ENCODE measurements at places on chromosomes 7 and 10.
A peak's percentile ranks its signal among the peaks of the same experiment; 100 is the strongest.

- no peak for DNase-seq
These were observed 61.1 kb downstream of the CNOT4 start for GRCh38 chr7:135448753-135449152.

DNA sequence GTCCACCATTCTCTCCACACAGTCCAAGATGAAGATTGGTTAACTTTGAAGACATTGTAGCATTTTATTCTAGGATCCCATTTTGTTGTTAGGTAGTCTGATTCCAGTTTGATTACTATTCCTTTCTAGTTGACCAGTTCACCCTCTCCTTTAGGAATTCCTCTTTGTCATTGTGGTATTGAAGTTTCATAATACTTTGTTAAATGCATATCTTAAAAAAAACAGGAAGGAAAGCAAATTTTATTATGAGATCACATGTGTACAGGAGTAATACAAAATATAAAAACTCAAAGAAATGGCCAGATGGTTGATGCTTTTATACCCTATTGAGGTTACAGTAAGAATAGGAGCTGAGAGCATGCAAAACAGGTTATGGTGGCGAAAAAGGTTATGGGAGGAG is 15.5 kb upstream of the SEMA3C start:
- DNase-seq, result no peak

- no peak for DNase-seq
These were observed 40.2 kb upstream of the ATP6V0A4 start for GRCh38 chr7:138838166-138838565.

DNA sequence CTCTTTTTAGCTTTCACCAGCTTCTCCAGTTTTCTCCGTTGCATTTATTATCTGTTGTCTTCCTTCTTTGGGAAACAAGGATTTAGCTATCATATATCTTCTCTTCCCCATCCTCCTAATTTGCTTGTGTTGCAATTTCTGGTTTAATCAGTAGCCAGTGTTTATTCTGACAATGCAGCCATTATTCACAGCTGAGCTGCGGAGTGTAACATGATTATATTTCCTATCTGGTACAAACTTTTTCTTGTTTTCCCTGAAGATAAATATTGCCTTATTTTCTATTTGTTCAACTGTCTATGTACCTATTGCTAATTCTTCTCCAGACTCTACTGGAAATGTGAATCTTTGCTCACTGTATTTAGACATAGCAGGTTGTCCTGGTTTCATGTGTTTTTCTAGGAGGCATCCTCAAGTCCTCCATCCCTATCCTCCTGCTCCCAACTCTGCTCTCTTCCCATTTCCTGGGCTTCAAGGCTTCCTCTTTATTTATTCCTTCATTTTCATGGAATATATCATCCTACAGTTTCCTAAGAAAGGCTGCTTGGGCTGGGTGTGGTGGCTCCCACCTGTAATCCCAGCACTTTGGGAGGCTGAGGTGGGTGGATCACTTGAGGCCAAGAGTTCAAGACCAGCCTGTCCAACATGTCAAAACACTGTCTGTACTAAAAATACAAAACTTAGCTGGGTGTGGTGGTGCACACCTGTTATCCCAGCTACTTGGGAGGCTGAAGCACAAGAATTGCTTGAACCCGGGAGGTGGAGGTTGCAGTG is 72.4 kb upstream of the KDM7A start:
- DNase-seq, result no peak

GRCh38 chr7:21364801-21365271 is 63.0 kb upstream of the SP4 start:
- no peak for DNase-seq

- DNase-seq, result peak; percentile 2
These were observed 975.2 kb downstream of the SORCS1 start for GRCh38 chr10:106189292-106189691.

DNA sequence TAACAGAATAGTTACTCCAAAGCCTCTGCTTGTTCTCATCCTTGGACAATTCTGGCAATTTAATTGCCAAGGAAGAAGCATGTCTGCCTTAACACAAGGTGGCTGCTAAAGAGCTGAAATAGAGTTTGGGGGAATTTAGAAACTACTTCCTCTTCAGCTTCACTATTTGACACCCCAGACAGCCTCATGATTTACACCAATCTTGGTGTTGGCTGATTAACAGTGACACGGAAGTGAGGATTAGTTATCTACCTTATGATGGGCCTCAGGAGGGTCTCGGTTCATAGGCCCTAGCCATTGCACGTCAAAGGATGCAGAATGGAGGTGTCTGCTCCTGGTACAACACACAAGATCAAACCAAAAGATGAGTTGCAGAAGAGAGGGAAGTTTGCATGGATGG is 102.4 kb downstream of the RELN start:
- no peak for DNase-seq

- no peak for DNase-seq
These were observed 4.5 kb upstream of the LMTK2 start for GRCh38 chr7:98102170-98102569.

GRCh38 chr7:147089051-147089461 is 972.5 kb downstream of the CNTNAP2 start:
- DNase-seq, result no peak

DNA sequence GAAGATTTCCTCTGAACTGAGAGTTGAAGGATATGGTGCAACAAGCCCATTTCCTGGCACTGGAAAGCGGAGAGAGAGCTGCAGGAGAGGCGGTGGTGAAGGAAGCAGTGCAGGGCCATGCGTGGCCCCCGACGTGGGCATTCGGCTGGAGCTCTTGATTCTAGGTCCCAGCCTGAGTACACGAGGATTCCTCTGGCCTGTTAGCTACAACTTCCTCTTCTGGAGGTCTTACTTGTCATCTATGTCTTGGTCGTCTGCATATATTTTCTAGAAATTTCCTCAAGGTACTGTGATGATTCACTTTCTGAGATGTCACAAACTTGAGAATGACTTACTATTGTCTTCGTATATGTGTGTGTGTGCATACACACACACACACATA is 59.2 kb upstream of the JAZF1 start:
- no peak for DNase-seq

DNA sequence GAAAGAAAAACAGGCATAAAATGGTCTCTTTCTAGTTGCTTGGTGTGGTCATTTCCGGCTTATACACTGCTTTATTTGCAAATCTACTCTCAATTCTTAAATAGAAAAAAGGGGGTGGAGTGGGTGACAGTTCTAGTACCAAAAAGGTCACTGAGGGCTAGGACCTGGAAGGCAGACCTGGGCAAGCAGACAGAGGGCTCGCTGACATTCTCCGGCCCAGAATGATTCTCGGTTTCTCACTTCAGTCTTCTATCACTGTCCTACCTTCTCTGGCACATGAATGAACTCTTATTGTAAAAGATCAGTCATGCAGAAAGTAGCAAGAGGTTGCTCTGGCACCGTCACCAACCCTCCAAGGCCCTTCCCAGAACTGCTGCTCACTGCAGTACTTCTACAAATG is 54.0 kb downstream of the MALSU1 start:
- no peak for DNase-seq

DNA sequence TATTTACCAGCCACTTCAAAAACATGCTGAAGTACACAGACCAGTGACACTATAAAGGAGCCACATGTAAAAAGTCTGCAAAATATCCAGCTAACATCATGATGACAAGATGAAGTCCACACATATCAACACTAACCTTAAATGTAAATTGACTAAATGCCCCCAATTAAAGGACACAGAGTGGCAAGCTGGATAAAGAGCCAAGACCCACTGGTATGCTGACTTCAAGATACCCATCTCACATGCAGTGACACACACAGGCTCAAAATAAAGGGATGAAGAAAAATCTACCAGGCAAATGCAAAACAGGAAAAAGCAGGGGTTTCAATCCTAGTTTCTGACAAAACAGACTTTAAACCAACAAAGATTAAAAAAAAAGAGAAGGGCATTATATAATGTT is 12.9 kb upstream of the C10orf88 start:
- DNase-seq, result no peak

GRCh38 chr7:68432585-68432984 is 1165.7 kb upstream of the AUTS2 start:
- no peak for DNase-seq

DNA sequence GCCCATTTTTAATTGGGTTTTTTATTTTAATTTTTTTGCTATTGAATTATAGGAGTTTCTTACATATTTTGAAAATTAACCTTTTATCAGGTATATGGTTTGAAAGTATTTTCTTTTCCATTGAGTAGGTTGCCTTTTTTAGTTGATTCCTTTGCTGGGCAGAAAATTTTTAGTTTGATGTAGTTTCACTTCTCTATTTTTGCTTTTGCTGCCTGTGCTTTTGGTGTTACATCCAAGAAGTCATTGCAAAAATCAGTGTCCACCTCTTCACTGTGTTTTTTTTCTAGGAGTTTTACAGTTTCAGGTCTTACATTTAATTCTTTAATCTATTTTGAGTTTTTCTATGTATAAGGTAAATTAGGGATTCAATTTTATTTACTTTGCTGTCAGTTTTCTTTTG is 129.8 kb upstream of the FERD3L start:
- no peak for DNase-seq

DNA sequence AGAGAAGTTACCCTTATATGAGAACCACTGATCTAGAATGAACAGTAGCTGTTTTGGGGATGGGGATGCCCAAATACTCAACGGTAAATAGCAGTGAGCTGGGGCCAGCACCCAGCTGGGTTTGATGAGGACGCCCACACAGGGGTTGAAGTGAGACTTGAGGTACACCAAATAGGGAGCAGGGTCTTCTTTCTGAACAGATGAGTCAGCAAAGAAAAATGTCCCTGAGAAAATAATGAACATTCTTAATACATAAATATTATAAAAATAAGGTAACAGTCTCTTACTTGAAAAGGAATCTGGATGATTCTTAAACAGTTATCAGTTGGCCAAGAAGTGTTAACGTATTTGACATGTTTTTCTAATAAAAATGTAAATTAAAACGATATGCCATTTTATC is 2.0 kb downstream of the PRSS37 start:
- DNase-seq, result no peak

Data from T1000 (cell line).